ENCODE measurements at places on chromosomes 3 and 15.
A peak's percentile ranks its signal among the peaks of the same experiment; 100 is the strongest.

GRCh38 chr3:46926871-46927717 lies 49.5 kb downstream of the CCDC12 start:
- no peak for DNase-seq

DNA sequence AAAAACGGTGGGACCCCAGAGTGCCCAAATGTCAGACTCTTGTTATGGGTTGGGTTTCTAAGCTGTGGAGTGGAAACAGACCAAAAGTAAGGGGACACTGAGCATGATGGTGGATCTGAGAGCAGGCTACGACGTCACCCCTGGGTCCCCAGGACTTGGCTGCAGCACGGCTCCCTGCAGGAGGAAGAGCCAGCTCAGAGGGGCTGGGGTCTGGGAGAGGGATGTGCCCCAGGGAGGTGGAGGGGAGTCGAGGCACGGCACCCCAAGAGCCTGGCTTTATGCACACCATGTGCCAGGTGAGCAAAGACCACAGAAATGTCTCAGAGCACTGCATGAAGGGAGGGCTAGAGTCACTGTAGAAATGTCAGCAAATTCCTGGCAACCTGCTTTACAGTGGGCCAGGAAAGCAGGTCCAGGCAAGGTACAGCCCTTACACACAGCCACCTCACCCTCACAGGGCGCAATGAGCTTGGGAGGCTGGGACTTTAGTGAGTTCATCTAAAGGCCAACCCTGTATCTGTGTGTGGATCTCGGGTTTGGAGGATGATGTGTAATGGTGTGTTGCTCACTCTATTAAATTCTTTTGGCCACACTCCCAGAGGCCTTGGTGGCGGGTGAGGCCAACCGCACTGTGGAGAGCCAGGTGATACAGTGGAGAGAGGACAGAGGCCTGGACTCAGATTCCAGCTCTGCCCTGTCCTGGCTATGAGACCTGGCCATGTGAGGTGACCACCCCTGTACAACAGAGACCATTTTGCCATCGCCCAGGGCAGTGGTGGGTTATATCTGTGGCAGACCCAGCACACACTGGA lies 14.1 kb downstream of the CTSH start:
- DNase-seq = peak; percentile 66

DNA sequence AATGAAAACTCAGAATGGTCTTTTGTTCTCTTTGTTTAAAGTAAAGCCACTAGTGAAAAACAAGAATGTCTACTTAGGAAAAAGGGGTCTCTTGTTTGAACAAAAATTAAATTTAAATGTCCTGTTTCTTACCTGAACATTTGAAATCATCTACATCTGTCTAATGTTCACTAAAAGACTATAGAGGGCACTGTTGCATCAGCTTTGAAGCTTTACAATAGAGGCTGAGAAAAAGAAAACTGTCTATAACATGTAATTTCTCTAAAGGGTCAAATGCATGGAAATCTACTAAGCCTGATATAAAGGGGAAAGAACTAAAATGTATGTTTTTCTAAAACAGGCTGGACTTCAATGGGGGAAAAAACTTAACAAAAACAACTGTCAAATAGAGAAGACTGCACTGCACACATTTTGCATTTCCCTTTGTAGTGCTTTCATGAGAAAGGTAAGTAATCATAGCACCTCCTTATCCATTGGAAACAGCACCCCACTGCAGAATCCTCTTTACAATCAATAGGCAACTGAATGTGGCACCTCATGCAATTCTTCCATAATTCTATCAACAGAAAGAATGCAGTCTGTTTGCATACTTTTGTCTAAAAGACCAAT lies 26.3 kb downstream of the DPH6 start:
- DNase-seq = peak; percentile 50

DNA sequence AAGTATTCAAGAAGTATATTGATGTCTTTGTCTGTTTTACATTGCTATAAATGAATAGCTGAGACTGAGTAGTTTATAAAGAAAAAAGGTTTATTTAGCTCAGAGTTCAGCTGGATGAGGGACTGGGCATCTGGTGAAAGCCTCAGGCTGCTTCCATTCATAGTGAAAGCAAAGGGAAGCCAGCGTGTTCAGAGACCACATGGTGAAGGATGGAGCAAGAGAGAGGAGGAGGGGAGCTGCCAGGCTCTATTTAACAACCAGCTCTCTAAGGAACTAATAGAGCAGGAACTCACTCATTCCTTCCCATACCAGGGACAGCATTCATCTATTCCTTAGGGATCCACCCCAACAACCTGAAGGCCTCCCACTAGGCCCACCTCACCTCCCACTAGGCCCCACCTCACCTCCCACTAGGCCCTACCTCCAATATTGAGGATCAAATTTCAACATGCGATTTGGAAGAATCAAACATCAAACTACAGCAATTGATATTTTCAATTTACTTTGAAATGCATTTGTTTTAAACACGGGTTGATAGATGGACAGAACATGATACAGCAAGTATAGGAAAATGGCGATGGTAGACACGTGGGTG lies 167.5 kb upstream of the HES1 start:
- DNase-seq = no peak

DNA sequence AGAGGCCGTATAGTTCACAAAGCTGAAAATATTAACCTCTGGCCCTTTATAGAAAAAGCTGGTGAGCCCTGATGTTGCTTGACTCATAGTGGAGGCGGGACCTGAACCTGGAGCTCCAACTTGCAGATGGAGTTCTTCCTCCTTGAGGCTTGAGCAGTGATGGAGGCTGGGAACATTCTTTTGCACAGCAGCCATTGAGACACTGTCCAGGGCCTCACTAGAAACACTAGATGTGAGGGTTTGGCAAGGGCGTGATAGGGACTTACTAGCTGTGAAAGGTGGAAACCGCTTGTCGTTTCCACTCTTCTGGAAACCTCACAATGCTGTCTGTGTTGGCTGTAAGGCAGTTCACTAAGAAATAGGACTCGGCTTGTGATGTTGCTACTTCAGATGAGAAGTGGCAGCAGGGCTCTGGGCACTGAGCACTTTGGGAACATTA lies 12.5 kb downstream of the SMAD6 start:
- no peak for DNase-seq

DNA sequence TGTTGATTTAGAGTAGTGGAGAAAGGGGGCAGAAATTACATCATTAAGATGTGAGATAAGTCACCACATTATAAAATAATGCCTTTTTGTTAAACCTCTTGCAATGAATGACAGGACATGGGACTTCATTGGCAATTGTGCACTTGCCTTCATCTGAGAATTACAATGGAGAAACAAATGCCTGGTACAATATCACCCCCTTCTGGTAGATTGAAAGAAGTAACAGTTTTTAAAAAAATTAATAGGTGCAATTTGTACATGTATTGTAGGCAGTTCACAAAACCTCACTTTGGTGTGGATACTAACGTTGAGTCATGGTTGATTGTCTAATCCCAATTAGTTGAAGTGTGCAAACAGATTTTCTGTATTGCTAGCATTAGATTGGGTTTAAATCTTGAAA lies 4.6 kb upstream of the P2RY14 start:
- DNase-seq = peak; percentile 12

GRCh38 chr3:191328962-191329653 lies at the start of gene CCDC50:
Gene CCDC50 (plus strand): TSS chr3:191329394. CDS start chr3:191329675, 281 bp downstream.
- no peak for DNase-seq

DNA sequence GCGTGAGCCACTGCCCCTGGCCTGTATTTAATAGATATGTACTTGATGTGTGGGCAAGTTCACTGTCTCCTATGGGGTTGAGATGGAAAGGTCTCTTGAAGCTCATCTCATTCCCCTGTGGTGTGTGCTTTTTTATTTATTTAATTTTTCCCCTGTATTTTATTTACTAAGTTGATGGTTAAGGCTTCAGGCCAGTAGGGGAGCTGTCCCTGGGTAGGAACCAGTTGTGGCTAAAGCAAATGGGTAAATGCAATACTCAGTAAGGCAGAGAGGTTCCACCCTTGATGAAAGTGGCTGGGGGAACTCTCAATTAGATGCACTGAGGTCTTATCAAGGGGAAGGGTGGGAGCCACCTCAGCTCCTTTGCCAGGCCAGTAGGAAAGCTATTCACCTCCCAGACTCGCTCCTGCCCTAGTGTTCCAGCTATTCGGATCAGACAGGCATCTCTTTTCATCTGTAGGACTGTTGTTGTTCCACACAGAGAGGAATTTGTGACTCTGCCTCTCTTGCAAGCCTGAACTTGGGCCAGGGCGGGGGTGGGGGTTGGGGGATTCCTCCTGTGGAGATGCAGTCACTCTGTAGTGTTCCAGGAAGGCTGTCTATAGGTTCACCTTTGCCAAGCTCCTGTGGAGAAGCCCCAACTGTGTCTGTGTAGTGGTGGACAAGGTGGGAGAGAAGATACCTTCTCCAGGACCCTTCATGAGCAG lies 26.1 kb downstream of the PCCB start:
- DNase-seq = no peak

- DNase-seq = no peak
Measured at GRCh38 chr3:47950453-47951169, 65.6 kb downstream of the MAP4 start.

DNA sequence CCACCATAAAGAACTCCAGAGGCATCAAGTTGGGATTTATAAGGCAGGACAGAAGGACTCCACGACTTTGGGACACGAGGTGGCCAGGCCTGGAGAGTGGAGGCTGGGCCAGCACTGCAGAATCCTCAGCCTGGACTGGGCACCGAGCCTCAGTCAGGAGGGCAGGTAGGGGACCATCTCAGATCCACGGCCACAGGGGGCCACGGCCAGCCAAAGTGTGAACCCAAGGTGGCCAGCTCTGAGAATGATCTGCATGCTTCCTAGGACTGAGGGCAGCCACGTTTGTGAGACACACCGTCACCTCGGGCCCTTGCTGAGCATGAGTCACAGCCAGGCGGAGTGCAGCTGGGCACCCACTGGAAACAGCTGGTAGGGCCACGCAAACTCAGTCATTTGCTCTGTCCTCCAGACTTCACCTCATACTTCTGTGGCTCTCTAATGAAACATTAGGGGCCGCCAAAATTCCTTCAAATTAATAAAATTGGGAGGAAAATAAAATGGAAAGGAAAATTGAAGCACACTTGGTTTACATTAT lies 65.8 kb downstream of the CTNNB1 start:
- DNase-seq = no peak

- DNase-seq = no peak
Measured at GRCh38 chr3:190722181-190722905, 140.2 kb downstream of the GMNC start.

DNA sequence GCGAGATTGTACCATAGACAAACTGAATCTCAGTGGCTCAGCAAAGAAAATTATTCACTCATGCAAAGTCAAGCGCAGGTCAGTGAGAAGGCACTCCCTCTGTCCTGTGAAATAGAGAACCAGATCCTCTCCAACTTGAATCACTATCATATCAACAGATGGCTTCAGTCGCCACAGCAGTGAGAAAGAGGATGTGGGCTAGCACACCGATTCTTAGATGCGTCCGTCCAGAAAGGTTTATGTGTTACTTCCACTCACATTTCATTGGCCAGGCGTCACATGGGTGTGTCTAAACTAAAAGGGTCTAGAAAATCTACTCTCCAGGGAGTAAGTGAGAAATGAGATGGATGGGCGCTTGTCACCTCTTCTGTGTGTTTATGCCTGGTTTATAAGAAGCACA lies 141.6 kb upstream of the KBTBD8 start:
- no peak for DNase-seq
